T follicular helper cell (primary cell): ENCODE measurements at places on chromosomes 16 and 17.

GRCh38 chr16:15434079-15434424 is 336 bp upstream of the BMERB1 start:
- DNase-seq, result no peak

DNA sequence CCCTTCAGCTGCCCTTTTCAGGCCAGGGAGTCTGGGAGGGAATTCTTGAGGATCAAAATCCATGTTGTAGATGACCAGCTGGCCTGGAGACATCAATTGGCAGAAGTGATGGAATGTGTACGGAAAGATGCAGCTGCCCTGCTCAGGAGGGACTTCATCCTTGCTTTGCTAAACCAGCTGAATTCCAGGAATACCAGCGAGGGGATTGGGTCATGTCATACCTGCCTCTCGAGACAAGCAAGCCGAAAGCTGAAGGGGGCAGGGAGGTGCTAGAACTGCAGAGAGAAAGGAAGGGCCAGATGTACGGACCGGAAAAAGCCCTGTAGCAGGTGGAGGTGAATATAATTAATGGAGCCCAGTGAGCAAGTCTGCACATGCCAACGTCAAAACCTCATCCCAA is 25.6 kb upstream of the NTN1 start:
- DNase-seq, result no peak

DNA sequence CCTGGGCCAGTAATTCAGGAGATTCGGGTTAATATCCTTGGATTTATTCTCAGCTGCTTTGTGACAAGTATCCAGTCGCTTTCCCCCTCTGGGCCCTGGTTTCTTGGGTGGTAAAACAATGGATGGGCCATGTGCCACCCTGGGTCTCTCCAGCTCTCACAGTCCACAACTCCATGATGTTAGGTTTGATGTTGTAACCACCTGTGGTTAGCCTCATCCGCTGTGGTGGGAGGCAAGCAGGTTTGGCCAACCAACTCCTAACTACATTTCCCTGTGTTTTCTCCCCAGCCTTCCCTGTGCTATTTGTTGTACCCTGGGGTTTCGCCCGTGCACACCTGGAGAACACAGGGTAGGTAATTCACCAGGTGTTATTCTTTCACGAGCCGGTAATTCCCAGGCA is 35.1 kb downstream of the GLP2R start:
- no peak for DNase-seq

DNA sequence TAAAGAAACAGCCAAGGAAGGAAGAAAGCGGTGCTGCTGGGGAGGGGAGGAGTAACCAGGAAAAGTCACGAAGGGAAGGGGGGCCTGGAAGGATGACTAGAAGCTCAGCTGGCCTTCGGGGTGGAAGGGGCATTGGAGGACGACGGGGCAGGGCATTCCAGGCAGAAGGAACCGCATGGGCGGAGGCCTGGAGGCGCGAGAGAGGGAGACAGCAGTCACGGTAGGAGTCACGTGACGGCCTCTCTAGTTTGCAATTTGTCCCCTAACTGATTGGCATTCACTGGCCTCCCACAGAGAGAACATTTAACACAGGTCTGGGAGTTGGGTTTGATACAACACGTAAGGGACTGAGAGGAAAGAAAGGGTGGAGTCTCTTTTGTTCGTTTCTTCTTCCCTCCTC is 63.9 kb downstream of the RTN4RL1 start:
- DNase-seq, result no peak

- DNase-seq, result no peak
These were observed 26.3 kb downstream of the CUEDC1 start for GRCh38 chr17:57928928-57929327.

DNA sequence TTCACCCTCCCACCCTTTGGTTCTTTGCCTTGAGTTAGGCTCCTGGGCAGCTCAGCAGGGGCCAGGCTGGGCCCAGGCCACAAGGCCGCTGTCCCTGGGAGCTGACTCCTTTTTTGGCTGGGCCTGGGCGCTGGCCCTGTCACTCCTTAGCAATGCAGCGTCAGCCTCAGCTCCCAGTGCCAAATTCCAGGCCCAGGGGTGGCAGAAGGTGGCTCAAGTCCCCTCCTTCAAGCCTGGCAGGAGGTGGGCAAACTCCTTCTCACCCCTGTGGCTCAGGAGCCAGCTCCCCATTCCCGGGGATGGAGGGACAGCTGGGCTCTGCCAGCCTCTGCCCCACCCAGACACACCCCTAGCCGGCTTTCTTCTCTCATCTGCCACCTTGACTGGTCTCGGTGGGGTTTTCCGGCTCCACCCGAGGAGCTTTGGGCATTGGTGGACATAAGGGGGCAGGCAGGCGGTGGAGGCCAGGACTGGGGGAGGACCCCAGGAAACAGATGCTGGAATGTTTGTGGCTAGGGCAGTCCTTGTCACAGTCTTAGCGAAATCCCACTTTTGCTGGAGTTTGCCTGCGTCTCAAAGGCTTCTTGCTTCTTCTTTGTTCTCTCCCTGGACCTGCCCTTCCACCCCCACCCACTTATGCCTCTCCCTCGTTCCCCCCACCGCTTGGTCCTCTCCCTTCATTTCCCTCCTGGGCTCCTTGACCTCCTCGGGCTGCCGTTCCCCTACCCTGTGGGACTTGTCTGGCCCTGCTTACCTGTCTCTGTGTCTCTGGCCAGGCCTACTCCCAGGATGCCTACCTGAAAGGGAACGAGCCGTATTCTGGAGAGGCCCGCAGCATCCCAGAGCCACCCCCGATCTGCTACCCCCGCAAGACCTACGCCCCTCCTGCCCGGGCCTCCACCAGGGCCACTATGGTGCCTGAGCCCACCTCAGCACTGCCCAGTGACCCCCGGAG is 37.4 kb downstream of the ARHGAP23 start:
- DNase-seq, result no peak

- no peak for DNase-seq
These were observed 71.7 kb downstream of the GPRC5B start for GRCh38 chr16:19812986-19813385.

- no peak for DNase-seq
These were observed 154.0 kb downstream of the IRF8 start for GRCh38 chr16:86052926-86053325.

DNA sequence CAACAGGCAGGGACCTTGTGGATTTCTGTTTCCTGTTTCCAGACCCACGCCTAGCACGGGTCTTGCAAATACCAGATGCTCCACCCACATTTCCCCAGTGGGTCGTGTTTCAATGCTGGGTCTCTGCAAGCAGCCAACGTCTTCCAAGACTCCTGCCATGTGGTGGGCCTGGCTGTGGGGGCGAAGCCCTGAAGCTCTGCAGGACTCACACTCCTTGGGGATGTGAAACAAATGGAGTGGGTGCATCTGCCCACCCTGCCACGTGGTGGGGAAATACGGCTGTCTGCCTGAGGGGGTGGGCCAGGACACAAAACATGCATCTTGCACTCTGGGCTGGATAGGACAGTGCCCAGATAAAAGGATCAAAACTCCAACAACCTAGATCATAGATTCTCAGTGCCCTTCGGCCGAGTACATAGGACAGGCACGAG is 32.6 kb downstream of the FA2H start:
- no peak for DNase-seq

GRCh38 chr17:74987909-74988711 is 678 bp downstream of the CDR2L start:
- DNase-seq, result no peak

DNA sequence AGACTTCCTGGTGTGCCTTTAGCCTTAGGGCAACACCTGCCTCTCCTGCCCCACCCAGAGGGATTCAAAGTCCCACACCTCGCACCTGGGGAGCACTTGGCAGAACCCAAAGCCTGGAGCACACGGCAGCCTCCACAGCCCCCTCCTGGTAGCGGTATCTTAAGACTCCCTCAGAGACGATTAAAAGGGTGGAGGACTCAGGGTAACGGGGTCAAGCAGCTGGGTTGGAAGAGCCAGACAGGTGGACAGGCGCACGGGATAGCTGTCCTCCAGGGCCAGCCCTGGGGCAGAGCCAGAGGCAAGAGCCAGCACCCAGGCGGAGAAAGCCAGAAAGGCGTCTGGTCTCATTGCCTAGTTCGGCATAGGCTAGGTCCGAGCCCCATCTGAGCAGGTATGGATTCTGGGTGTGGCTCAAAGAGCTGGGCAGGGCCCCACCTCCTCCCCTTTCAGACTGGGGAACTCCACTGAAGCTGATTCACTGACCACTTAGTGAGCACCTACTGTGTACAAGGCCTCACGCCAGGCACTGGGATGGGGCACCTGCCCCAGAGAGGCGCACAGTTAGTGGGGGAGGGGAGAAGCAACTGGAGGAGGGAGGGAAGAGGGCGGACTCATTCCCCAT is 55.0 kb upstream of the MEAK7 start:
- DNase-seq, result no peak
